Stomach (tissue), 19 donors: ENCODE measurements at places on chromosomes 1 and 21. TPM values are rescaled to one million over a fixed set of nuclear protein-coding genes. Genes with fewer than 3 reads are reported as not detected.

The ATP5PF gene
- total RNA-seq, result 155 TPM

The MROH9 gene
- not detected for total RNA-seq

DNA sequence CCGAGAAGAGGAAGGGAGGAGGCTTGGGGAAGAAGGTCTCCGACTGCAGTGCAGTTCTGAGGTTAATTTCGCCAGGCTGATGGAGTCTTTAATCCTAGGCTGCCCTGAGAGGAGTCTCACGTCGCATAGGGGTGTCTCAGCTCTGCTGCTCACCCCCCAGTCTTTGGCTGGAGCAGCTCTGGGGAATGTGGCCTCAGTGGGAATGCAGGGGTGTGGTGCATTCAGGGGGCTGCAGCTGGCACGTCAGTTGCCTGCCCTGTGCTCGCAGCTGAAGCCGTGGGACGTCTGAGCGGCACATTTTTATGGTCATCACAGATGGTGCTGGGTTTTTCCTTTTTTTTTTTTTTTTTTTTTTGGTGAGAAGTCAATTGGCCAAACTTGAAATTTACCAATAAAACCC lies 38.2 kb downstream of the ACTN2 start:
- no peak overlapping the region for H3K4me3 ChIP-seq
- H3K27ac ChIP-seq, result no peak overlapping the region
- H3K27me3 ChIP-seq, result no peaks in the 10 kb centered on the region

GRCh38 chr1:222894331-222894730 lies 79.5 kb downstream of the DISP1 start:
- H3K36me3 ChIP-seq, result no peaks in the 10 kb centered on the region
- H3K27me3 ChIP-seq, result no peaks in the 10 kb centered on the region
- no peak for DNase-seq
- peaks cover 24% of the 10 kb centered on the region for H3K4me1 ChIP-seq
- no peak overlapping the region for H3K4me3 ChIP-seq

GRCh38 chr1:243568793-243569192 lies 281.2 kb downstream of the AKT3 start:
- no peaks in the 10 kb centered on the region for H3K36me3 ChIP-seq
- H3K4me3 ChIP-seq, result no peak overlapping the region
- H3K4me1 ChIP-seq, result no peaks in the 10 kb centered on the region
- H3K27ac ChIP-seq, result no peak overlapping the region
- no peak for DNase-seq
- H3K27me3 ChIP-seq, result no peaks in the 10 kb centered on the region

GRCh38 chr1:43757343-43758053 lies 50.2 kb downstream of the ST3GAL3 start:
- H3K27ac ChIP-seq, result no peak overlapping the region
- DNase-seq, result no peak
- H3K27me3 ChIP-seq, result no peaks in the 10 kb centered on the region
- no peak overlapping the region for H3K4me3 ChIP-seq

- peaks cover 100% of the 10 kb centered on the region for H3K4me1 ChIP-seq
- no peak for DNase-seq
- no peaks in the 10 kb centered on the region for H3K27me3 ChIP-seq
Measured at GRCh38 chr21:41482301-41482700, 25.7 kb downstream of the TMPRSS2 start.

GRCh38 chr1:219459351-219460080 lies 153.4 kb downstream of the ZC3H11B start:
- H3K4me3 ChIP-seq, result no peak overlapping the region
- H3K27ac ChIP-seq, result no peak overlapping the region
- DNase-seq, result no peak
- H3K4me1 ChIP-seq, result no peaks in the 10 kb centered on the region
- no peaks in the 10 kb centered on the region for H3K27me3 ChIP-seq
- H3K36me3 ChIP-seq, result no peaks in the 10 kb centered on the region

GRCh38 chr1:66353257-66353656 lies 180.7 kb upstream of the SGIP1 start:
- H3K27ac ChIP-seq, result peak overlapping the region; percentile 35
- H3K36me3 ChIP-seq, result no peaks in the 10 kb centered on the region
- H3K27me3 ChIP-seq, result no peaks in the 10 kb centered on the region
- no peak overlapping the region for H3K4me3 ChIP-seq
- no peak for DNase-seq

DNA sequence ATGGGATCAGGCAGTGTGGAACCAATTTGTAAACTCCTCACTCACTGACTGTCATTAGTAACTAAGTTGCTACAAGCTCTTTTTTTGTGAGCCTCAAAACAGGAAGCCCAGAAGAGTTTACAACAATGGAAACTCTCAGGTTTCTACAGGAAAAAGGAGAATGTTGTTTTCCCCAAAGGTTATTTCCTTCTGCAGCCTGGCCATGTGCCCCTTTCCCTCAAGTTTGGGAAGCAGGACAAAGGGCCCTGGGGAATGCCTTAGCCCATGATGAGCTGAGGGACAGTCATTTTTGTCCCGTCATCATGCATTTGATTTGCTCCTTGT lies 395.9 kb downstream of the KIF26B start:
- peak; percentile 12 for DNase-seq
- no peak overlapping the region for H3K4me3 ChIP-seq
- H3K27me3 ChIP-seq, result no peaks in the 10 kb centered on the region
- H3K4me1 ChIP-seq, result no peaks in the 10 kb centered on the region
- no peaks in the 10 kb centered on the region for H3K36me3 ChIP-seq
